Effector memory CD4-positive, alpha-beta T cell (primary cell): ENCODE measurements at places on chromosomes 16 and 17.

- DNase-seq = no peak
These were observed 173.9 kb downstream of the SALL1 start for GRCh38 chr16:50977138-50977537.

GRCh38 chr16:83652943-83653342 lies 154.8 kb upstream of the HSBP1 start:
- no peak for DNase-seq

- DNase-seq = no peak
These were observed 288.9 kb upstream of the CDH11 start for GRCh38 chr16:65410801-65411200.

DNA sequence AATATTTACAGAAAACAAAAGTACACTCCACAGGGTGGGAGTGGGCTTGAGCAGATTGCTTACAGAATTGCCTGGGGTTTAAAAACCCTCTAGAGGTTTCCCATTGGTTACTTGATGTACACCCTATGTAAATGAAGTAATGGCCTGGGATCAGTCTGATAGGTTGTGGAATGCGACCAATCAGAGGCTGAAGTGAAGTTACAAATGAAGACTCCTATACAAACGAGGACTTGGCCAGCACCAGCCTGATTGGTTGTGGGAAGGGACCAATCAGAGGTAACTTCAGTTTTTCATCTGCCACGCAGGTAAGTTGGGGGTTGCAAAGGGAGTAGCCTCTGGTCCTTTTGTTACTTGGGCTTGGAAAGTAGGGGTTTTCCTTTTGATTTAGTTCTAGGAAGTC lies 8.8 kb downstream of the EEF2K start:
- no peak for DNase-seq

DNA sequence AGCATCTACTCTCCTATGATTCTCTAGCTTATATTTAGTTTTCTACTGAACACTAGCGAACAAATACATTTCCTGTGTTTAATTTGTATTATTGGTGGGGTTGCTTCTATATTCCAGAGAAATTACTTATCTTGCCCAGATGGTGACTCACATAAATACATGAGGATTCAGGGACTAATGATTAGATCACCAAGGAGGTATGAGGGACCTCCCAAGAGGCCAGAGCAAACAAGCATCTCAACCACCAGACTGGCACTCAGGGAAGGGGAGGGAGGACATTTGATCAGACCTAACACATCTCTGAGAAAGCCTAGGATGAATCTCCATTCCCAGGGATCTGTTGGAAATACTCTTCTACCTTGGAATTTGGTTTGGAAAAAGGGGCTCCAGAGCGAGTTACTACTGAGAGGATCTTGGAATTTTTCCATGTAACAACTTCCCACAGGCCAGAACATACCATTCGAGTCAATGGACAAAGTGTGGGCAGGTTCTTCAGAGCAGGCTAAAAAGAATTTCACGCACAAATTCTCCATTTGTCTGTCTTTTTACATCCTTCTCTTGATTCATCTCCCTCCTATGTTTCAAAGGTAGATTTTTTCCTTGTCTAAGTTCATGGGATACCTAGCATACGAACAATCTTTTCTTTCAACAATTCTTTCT lies 262.6 kb upstream of the MYOCD start:
- DNase-seq = no peak

- DNase-seq = no peak
These were observed 35.0 kb downstream of the USP32 start for GRCh38 chr17:60356940-60357339.

DNA sequence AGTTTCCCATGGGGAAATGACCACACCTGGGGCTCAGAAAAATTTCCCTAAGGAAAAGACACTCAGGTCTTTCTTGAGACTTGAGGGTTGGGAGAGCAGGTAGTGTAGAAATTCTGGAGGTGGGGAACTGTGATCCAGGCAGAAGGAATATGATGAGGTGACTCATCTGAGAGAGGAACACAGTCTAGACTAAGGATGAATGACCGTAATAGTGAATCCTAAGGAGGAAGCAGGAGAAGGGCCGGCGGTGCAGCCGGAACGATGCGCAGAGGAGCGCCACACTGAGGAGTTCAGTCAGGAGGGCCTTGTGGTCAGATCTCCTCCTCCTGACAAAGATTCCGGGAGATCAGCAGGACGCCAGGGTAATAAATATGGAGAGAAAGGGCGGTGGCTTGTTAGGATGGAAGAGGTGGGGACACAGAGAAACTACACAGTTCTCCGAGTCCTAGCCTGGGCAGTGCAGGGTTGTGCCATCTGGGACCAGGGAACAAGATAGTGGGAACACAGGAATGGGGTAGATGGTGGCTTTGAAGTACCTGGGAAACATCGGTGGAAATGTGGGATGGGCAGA lies 135.6 kb downstream of the PARN start:
- no peak for DNase-seq
